ENCODE measurements at places on chromosomes 4 and X. TPM values are rescaled to one million over a fixed set of nuclear protein-coding genes. Genes with fewer than 3 reads are reported as not detected.

GRCh38 chrX:13033193-13033592 lies 11.2 kb downstream of the FAM9C start:
- H3K27me3 ChIP-seq: no peaks in the 10 kb centered on the region
- H3K36me3 ChIP-seq: peaks cover 4% of the 10 kb centered on the region
- DNase-seq: no peak
- H3K27ac ChIP-seq: no peak overlapping the region
- H3K4me1 ChIP-seq: peaks cover 28% of the 10 kb centered on the region
- H3K4me3 ChIP-seq: no peak overlapping the region

DNA sequence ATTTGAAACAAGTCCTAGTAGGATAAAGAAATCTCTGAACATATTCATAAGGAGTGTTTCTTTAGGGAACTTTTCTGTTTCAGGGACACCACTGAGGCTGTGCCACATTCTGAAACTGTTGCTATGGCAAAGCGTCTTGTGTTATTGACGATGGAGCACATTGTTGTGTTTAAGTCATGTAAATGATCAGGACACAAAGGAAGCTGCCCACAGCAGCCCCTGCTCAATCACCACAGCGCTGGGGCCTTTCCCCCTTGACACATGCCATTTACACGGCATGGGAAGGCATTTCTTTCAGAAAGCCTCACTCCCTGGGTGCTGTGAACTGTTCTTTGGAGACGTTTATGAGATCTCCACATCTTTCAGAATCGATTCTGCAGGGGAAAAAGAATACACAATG lies 39.8 kb upstream of the MID1 start:
- H3K4me3 ChIP-seq: no peak overlapping the region
- no peaks in the 10 kb centered on the region for H3K36me3 ChIP-seq
- no peaks in the 10 kb centered on the region for H3K4me1 ChIP-seq

SUPT20HL1 gene
- total RNA-seq: not detected

GRCh38 chr4:5955856-5956255 lies 62.4 kb downstream of the C4orf50 start:
- no peak overlapping the region for H3K27ac ChIP-seq
- H3K4me1 ChIP-seq: no peaks in the 10 kb centered on the region
- peaks cover 7% of the 10 kb centered on the region for H3K27me3 ChIP-seq
- H3K4me3 ChIP-seq: no peak overlapping the region
- DNase-seq: no peak
- no peaks in the 10 kb centered on the region for H3K36me3 ChIP-seq

- H3K27me3 ChIP-seq: no peaks in the 10 kb centered on the region
- H3K36me3 ChIP-seq: peaks cover 6% of the 10 kb centered on the region
- H3K27ac ChIP-seq: no peak overlapping the region
- no peak overlapping the region for H3K4me3 ChIP-seq
- DNase-seq: no peak
- H3K4me1 ChIP-seq: no peaks in the 10 kb centered on the region
Measured at GRCh38 chr4:2333916-2334644, 72.2 kb upstream of the MXD4 start.

CYLC1 gene
- not detected for total RNA-seq

GRCh38 chrX:44992775-44993174 lies 119.8 kb downstream of the KDM6A start:
- peaks cover 32% of the 10 kb centered on the region for H3K4me1 ChIP-seq
- H3K4me3 ChIP-seq: no peak overlapping the region
- no peaks in the 10 kb centered on the region for H3K27me3 ChIP-seq
- H3K27ac ChIP-seq: no peak overlapping the region
